Naive thymus-derived CD4-positive, alpha-beta T cell (primary cell): ENCODE measurements at places on chromosomes 3 and 15. TPM values are rescaled to one million over a fixed set of nuclear protein-coding genes. Genes with fewer than 3 reads are reported as not detected.

DNA sequence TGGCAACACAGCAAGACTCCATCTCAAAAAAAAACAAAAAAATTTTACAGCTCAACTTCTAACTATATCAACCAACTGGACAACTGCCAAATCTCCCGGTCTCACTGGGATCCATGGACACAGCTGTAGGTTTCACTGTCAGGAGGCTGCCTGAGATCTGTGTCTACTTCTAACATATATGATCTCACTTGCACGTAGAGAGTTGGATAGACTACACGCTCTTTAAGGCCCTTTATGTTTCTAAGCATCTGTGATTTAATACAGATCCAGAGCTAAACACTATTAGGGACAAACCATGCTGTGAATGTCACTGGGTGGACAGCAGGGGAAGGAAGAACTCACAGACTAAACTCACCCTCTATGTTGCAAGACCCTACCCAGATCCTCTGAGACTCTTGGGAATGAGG lies 13.0 kb upstream of the APOD start:
- DNase-seq: no peak
- no peak overlapping the region for H3K4me3 ChIP-seq
- H3K27me3 ChIP-seq: no peaks in the 10 kb centered on the region
- no peak overlapping the region for H3K27ac ChIP-seq
- H3K4me1 ChIP-seq: no peaks in the 10 kb centered on the region
- no peaks in the 10 kb centered on the region for H3K36me3 ChIP-seq

GRCh38 chr15:81612631-81613030 lies 238.6 kb upstream of the TMC3 start:
- no peak overlapping the region for H3K4me3 ChIP-seq
- H3K27ac ChIP-seq: no peak overlapping the region
- H3K4me1 ChIP-seq: no peaks in the 10 kb centered on the region
- H3K27me3 ChIP-seq: no peaks in the 10 kb centered on the region

GRCh38 chr3:40915346-40915865 lies 283.9 kb upstream of the CTNNB1 start:
- no peak overlapping the region for H3K4me3 ChIP-seq
- H3K36me3 ChIP-seq: no peaks in the 10 kb centered on the region
- no peaks in the 10 kb centered on the region for H3K4me1 ChIP-seq
- no peaks in the 10 kb centered on the region for H3K27me3 ChIP-seq
- no peak for DNase-seq

- H3K4me3 ChIP-seq: no peak overlapping the region
- no peaks in the 10 kb centered on the region for H3K36me3 ChIP-seq
- H3K27me3 ChIP-seq: no peaks in the 10 kb centered on the region
Observed at GRCh38 chr3:124592658-124593441, 137.4 kb upstream of the UMPS start.

GRCh38 chr3:194194051-194194756 lies 58.3 kb downstream of the HES1 start:
- no peaks in the 10 kb centered on the region for H3K27me3 ChIP-seq
- no peak overlapping the region for H3K4me3 ChIP-seq
- no peaks in the 10 kb centered on the region for H3K4me1 ChIP-seq

DNA sequence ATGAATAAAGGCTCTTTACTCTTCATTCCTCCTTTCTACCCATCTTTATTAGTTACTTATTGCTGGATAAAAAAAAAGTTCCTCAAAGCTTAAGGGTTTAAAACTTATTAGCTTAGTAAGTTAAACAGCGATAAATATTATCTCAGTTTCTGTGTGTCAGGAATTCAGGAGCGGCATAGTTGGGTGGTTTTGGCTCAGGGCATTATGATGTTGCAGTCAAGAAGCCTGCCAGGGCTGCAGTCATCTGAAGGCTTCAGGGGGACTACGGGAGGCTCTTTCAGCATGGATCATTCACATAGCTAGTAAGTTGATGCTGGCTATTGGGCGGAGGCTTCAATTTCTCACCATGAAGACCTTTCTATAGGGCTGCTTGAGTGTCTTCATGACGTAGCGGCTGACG lies 1.9 kb upstream of the DLG1 start:
- H3K36me3 ChIP-seq: no peaks in the 10 kb centered on the region
- H3K4me1 ChIP-seq: peaks cover 7% of the 10 kb centered on the region
- no peak for DNase-seq
- no peak overlapping the region for H3K27ac ChIP-seq
- H3K27me3 ChIP-seq: no peaks in the 10 kb centered on the region

- peaks cover 36% of the 10 kb centered on the region for H3K4me1 ChIP-seq
- peak overlapping the region; percentile 5 for H3K4me3 ChIP-seq
- H3K27ac ChIP-seq: peak overlapping the region; percentile 65
- peaks cover 18% of the 10 kb centered on the region for H3K36me3 ChIP-seq
- DNase-seq: peak; percentile 40
Observed at GRCh38 chr15:100571592-100572167, 30.3 kb downstream of the LINS1 start.

GRCh38 chr3:178754852-178755510 lies 218.7 kb downstream of the KCNMB2 start:
- no peaks in the 10 kb centered on the region for H3K36me3 ChIP-seq
- H3K4me1 ChIP-seq: no peaks in the 10 kb centered on the region
- DNase-seq: no peak
- H3K4me3 ChIP-seq: no peak overlapping the region
- H3K27ac ChIP-seq: no peak overlapping the region
- H3K27me3 ChIP-seq: no peaks in the 10 kb centered on the region

GRCh38 chr15:47983533-47983932 lies 137.3 kb upstream of the SLC24A5 start:
- no peaks in the 10 kb centered on the region for H3K36me3 ChIP-seq
- no peaks in the 10 kb centered on the region for H3K27me3 ChIP-seq
- DNase-seq: no peak
- H3K4me3 ChIP-seq: no peak overlapping the region

DNA sequence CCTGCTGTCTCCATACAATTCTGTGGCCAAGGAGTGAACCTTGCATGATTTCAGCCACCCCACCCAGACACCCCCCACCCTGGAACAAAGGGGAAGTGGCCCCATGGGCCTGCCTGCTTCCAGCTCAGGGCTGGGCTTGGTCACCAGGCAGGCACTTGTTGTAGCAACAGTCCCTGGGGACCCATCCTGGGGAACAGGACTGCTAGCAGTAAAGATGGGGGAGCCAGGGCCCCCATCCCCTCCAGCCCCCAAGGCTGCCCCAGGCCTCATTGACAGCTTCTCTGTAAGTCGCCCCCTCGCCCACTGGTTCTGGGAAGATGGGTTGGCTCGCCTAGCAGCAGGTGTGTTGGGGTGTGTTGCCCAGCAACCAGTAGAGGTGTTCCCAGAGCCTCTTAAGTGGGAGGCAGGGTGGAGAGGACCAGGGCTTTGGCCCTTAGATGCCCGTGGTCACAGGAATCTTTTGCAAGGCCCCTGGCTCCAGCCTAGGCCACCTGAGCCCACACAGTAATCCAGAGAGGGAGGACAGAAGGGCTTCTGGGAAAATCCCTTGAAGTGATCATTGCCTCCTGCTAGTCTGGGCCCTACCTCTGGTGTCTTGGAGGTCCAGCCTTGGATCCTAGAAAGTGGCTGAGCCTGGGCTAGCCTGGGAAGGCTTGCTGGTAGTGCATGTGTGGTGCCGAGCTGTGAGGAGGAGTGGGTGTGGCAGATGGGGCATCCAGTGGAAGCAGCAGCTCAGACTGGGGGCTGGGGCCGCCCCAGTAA lies 48.9 kb downstream of the CYP11A1 start:
- H3K4me3 ChIP-seq: no peak overlapping the region
- no peaks in the 10 kb centered on the region for H3K27me3 ChIP-seq

DNA sequence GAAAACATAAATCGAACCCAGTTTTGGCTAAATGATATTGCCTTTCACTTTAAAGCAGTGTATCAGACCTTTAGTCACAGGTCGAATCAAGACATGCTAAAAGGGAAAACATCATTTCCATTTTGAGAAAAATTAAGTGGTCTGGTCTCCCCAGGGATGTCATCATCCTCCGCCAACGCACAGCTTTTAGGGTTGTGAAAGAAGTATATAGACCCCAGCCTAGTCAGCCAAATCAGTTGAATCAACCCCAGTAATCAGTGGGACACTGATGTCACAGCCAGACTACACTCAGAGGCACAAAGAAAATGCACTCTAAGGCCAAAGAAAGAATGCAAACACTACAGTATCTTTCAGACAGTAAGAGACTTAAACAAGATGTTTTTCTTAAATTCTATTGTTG lies 187.4 kb downstream of the ZIC4 start:
- no peaks in the 10 kb centered on the region for H3K27me3 ChIP-seq
- no peak overlapping the region for H3K4me3 ChIP-seq
- DNase-seq: no peak
- H3K4me1 ChIP-seq: no peaks in the 10 kb centered on the region

DNA sequence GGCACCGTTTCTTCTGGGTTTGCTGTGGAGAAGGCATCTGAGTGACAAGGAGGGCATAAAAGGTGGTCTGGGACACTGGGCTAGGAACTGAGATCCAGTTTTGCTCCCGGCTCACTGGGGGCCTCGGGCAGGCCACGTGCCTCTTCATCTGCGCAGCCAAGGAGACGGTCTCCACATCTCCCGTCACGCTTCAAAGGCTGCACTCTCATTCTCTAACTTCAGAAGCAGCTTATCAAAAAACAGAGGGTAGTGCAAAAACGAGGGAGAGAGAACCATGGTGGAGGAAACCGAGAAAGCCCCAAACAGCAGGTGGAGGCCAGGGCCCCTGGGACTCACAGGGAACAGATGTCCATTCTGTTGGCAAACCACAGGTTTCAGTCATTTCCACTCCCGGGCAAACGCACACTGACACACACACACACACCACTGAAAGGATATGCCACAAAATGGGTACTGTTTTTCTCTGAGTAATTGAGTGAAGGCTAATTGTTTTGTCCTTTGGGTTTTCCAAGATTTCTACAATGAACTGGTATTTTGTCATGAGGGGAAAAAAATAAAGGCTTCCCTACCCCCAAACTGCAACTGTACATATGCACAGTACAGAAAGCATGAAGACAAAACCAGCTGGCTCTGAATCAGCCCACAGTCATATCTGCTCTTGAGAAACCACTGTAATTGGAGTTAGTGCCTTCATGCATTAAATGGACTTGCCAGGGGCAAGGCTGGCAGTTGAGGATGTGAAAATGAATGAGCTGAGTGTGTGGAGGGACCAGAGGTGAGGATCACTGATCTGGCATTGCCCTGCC lies 71.9 kb downstream of the MGLL start:
- H3K4me1 ChIP-seq: no peaks in the 10 kb centered on the region
- H3K36me3 ChIP-seq: no peaks in the 10 kb centered on the region
- H3K27me3 ChIP-seq: no peaks in the 10 kb centered on the region
- no peak overlapping the region for H3K4me3 ChIP-seq

DNA sequence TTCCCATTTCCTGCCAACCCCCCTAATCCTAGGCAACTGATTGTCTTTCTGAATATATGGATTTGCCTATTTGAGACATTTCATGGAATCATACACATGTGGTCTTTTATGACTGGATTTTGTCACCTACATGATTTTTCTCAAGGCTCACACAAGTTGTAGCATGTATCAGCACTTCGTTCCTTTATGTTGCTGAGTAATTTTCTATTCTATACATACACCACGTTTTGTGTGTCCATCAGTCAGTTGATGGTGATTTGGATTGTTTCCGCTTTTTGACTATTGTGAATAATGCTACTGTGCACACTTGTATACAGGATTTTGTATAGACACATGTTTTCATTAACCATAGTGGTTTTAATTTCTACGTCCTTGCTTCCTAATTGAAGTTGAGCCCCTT lies 203.1 kb downstream of the ITPR1 start:
- H3K36me3 ChIP-seq: peaks cover 8% of the 10 kb centered on the region
- no peak overlapping the region for H3K27ac ChIP-seq
- no peaks in the 10 kb centered on the region for H3K27me3 ChIP-seq

DNA sequence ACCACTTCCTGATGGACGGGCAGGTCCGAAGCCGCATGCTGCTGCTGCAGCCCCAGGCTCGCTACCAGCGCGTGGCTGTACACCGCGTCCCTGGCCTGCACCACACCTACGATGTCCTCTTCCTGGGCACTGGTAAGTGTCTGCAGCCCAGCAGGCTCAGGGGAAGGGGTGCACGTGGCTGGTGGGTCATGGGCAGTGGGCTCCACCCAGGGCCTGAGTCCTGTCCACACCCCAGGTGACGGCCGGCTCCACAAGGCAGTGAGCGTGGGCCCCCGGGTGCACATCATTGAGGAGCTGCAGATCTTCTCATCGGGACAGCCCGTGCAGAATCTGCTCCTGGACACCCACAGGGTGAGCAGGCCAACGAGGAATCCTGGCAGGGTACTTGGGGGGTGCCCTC lies 8.7 kb downstream of the CIB1 start:
- no peak for DNase-seq
- no peak overlapping the region for H3K27ac ChIP-seq
- no peak overlapping the region for H3K4me3 ChIP-seq
- H3K27me3 ChIP-seq: no peaks in the 10 kb centered on the region
- H3K4me1 ChIP-seq: peaks cover 6% of the 10 kb centered on the region

- H3K27ac ChIP-seq: no peak overlapping the region
- H3K4me3 ChIP-seq: no peak overlapping the region
- no peaks in the 10 kb centered on the region for H3K36me3 ChIP-seq
- H3K4me1 ChIP-seq: no peaks in the 10 kb centered on the region
Observed at GRCh38 chr3:52176180-52176752, 21.7 kb upstream of the ALAS1 start.

DNA sequence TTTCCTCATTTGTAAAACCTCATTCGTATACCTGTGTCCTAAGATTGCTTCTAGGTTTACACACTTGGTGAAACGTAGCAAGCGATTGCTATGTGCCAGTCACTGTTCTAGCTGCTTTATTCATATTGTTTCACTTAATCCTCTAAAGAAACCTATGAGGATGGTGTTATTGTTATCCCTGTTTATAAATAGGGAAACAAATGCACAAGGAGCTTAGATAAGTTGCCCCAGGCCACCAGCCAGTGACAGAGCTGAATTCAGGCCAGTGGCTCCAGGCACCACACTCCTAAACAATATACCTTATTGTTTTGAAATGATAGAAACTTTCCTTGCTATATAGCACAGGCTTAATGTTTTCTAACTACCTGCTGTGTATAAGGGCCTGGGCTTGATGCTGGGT lies 44.0 kb downstream of the LPP start:
- no peaks in the 10 kb centered on the region for H3K4me1 ChIP-seq
- no peak for DNase-seq
- no peak overlapping the region for H3K27ac ChIP-seq
- H3K27me3 ChIP-seq: no peaks in the 10 kb centered on the region

Gene KLF15
- polyA plus RNA-seq: not detected

Gene SMAD6
- polyA plus RNA-seq: not detected

Gene CXCR6
- polyA plus RNA-seq: 0.12 TPM

Gene GHRL
- polyA plus RNA-seq: 0.67 TPM

Gene AGTR1
- not detected for polyA plus RNA-seq

Gene SEMA3F
- polyA plus RNA-seq: not detected

Gene KBTBD13
- not detected for polyA plus RNA-seq

Gene CAPN3
- 0.48 TPM for polyA plus RNA-seq

Gene ERICH6
- polyA plus RNA-seq: not detected
